ENCODE measurements at places on chromosomes 12 and 14.
A peak's percentile ranks its signal among the peaks of the same experiment; 100 is the strongest.

- DNase-seq: peak; percentile 71
Observed at GRCh38 chr14:76977793-76978720, 50.5 kb downstream of the IRF2BPL start.

DNA sequence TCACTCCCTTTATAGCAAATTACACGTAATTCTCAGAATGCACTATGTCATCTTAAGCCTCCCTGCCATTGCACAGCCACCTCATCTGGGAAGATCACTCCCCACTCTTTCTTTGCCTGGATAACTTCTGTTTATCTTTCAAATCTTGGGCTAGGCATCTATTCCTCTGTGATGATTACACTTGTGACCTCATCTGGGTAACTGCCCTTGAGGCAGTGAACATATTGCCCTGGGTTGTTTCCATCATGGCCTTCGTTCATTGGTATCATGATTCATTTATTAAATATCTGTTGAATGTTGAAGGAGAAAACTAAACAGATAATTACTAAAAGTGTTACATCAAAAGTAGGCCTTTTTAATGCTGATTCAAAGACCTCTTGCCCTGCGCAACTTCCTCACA, 26.2 kb upstream of the PDE3A start:
- no peak for DNase-seq

DNA sequence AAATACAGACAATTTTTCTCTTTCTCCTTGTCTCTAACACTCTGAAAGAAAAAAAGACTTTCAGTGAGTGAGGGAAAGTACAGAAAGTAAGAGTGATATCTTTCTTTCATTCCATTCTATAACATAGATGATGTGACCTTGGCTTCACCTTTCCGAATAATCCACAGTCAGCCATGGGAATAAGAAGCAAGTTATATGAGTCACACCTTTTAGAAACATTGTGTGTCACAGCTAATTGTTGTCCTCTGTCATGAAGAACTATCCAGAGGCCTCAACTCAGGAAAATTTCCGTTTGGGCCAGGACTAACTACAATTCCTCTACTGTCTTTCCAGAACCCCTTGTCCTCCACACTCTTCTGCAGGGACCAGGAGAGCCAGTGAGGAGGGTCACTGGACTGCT, 209.7 kb upstream of the FAR2 start:
- DNase-seq: no peak

GRCh38 chr12:79895071-79895470, 39.8 kb downstream of the PPP1R12A start:
- DNase-seq: no peak

GRCh38 chr14:91269076-91269991, 24.8 kb upstream of the GPR68 start:
- no peak for DNase-seq

DNA sequence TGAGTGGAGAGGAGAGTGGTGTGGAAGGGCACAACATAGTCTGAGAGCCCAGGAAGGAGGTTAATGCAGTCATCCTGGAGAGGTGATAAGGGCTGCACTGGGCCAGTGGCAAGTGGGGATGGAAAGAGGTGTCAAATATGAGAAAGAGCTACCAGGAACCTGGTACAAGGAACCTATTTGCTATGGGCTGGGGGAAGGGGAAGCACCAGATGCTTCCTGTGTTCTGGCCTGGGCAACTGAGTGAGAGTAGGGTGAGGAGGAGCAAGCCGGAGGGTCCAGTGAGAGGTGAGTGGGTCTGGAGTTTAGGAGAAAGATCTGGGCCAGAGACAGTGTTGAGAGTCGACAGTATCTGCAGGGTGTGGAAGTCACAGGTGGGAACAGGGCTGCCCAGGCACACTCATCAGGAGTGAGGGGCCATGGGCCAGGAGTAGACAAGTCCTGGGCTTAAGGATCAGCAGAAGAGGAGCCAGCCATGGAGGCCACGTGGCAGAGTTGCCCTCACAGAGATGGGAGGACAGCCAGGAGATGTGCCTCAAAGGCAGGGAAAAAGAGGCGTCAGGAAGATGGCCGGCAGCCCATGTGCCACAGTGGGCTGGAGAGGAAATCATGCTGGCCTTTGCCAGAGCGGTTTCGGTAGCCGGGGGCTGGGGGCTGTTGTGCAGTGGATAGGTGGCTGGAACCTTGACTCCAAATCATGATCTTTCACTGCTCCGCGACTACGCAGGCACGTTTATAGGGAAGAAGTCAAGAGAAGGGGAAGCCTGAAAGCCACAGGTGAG, 2.9 kb upstream of the AQP6 start:
- no peak for DNase-seq

DNA sequence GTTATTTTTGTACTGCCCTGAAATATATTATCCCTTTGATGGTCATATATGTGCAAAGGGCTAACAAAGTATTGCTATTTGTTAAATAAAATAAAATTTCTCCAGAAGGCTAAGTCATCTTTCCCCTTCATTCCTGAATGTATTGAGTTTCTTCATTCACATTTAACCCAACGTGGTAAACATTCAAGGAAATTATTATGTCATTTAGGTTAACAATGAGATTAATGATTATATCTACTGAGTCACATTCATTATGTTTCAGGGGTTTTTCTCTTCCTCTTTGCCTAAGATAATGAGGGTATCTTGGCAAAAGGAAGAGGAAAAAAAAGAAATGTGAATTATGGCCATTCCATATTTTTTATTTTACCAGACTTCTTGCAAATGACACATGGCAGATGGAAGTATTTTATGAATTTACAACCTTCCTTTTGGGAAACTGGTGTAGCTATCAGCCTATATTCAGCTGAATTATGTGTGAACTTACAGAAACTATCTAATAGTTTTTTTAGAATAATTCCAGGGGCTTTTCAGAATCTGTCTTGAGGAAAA, 27.2 kb downstream of the TSPAN8 start:
- DNase-seq: no peak

- no peak for DNase-seq
Observed at GRCh38 chr12:102372087-102372486, 108.3 kb downstream of the IGF1 start.

- no peak for DNase-seq
Observed at GRCh38 chr14:23513005-23513817, 38.4 kb downstream of the ZFHX2 start.

Data from T-helper 2 cell (primary cell).